ENCODE measurements at places on chromosomes 6 and 20.

DNA sequence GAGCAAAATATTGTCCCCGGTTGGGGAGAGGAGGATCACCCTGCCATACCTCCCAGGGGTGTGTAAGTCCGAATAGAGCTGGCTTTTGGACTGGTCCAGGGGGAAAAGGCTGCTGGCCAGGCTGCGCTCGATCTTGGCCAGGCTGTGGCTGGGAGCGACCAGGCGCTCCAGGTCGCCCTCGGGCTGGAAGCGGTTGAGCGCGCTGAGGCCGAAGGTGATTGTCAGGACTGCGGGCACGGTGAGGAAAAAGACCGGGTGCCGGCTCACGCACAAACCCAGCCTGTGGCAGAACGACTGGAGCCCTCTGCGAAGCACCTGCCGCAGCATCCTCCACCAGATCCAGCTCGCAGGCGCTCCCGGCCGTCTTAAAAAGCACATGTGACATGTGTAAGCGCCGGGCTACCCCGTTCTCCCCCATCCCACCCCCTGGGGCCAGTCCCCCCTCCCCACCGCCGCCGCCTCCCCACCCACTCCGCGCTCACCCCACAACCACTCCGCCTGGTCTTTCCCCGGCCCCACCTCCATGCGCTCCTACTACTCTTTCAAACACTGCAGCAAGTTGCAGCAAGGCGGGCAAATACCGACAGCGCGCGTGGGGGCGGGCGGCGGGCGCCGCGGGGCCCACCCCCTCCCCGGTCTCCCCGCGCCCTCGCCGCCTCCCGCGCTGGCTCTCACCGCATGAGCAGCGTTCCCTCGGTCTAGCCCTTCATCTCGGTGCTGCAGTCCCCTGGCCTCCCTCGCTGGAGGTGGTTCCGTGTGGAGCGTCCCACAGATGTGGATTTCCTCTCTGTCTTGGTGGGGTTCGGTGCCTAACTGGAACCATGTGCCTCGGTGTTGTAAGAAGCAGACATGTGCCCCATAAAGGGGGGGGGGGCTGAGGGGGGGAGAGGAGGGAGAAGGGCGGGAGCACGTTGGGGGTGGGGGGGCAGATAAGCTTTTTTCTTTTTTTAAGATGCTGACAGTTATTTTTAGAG lies 42.4 kb downstream of the PTCHD4 start:
- DNase-seq = peak; percentile 46

DNA sequence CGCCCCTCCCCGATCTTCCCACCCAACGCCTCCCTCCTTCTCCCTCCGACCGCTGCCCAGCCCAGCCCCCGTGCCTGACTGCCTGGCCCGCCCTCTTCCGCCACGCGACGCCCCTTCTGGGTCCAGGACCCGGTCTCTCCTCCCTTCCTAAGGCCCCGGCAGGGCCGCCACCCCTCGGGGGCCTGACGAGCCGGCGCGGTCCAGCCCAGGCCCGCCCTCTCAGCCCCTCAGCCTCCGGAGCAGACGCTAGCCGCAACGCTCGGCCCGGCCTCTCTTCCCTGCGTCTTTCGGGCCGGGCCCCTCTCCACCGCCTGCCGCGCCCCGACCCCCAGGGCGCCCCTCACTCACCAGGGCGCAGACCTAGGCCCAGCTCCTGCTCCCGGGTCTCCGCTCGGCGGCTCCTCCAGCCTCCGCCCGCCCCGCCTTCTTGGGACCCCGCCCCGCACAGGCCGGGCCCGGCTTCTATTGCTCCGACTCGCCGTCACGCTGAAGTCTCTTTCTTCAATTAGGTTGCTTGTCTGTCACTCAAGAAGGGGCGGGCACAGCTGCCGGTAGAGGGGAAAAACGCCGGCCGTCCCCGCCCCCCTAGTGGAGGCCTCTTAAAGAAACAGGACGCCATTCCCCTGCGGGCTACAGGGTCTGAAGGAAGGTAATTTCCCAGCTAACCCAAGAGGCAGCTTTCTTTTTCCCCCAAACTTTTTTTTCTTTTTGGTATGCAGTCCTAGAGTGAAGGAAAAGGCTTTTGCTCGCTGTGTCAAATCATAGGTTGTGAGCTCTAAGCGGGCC lies at the start of gene ELMO2:
TSS of gene ELMO2 (minus strand) at position 416 of the 786 bp plus-strand sequence. CDS start 12,133 bp downstream, outside the sequence.
- peak; percentile 100 for DNase-seq

DNA sequence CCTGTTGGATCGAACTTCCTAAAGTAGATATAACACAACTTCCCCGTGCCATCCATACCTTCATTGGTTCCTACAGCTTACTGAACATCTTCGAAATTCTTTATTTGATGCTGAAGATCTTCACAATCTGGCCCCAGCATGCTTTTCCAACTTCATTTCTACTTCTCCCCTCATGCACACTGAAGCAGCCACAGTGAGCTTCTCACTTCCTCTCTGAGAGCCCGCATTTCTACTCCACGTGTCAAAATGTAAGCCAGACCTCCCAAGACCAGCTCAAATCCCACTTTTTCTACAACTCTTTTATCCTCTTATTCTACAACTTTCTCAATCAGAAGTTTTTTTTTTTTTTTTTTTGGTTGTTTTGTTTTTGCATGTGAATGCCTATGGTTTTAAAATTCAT lies 254.7 kb downstream of the GMPR start:
- DNase-seq = no peak

DNA sequence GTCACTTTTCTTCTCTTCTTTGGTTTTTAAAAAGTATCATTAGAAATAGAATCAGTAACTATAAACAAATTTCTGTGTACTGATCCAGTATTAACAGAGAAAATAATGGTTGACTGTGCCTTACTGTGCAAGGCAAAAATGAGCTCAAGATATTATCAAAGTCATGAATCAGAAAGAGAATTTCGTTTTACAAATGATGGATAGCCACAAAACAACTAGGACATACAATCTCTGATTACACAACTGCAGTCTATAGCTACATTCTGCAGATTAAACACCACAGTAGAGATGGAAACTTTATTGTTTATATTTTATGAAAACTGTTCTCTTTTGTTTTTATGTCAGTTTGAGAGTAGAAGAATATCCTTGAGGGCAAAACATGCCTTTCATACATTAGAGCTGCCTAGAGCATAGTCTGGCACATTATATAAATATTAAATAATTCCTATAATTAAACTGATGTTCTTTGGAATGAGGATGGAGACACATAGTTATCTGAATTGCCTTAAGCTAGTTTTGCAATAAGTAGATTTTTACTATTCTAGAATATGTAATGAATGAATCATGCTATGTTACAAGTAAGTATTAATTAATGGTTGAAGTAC lies 333.1 kb downstream of the LAMA2 start:
- DNase-seq = no peak

DNA sequence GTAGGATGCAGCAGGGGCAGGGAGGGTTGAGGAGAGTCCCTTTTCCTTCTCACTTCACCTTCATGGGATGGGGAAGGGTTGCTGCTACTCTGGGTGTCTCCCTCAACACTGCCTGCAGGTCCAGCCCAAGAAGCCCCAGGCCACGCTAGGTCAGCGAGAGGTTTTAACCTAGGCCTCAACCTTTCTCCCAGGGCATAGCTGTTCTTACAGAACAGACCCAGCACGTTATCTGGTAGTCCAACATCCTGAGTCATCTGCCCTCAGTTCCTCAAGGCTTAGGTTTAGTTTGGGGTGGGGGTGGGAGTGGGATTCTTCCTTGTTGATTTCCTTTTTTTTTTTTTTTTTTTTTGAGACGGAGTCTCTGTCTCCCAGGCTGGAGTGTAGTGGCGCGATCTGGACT lies 15.8 kb downstream of the LRRC73 start:
- no peak for DNase-seq

DNA sequence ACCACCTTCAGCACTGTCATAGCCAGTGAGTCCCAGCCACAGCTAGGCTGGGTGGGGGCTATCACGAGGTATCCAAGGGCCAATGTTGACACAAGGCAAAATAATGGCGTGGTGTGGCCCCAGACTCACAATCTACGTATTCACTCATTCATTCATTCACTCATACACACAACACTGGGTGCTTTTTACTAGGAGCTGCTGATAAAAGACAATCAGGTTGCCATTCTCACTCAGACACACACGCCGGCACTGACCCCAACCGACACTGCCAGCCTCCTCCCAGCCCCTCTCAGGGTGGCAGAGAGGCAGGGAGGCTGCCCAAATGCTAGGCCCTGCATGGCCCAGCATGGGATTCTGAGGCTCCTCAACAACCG lies 1.5 kb upstream of the C20orf144 start:
- no peak for DNase-seq

DNA sequence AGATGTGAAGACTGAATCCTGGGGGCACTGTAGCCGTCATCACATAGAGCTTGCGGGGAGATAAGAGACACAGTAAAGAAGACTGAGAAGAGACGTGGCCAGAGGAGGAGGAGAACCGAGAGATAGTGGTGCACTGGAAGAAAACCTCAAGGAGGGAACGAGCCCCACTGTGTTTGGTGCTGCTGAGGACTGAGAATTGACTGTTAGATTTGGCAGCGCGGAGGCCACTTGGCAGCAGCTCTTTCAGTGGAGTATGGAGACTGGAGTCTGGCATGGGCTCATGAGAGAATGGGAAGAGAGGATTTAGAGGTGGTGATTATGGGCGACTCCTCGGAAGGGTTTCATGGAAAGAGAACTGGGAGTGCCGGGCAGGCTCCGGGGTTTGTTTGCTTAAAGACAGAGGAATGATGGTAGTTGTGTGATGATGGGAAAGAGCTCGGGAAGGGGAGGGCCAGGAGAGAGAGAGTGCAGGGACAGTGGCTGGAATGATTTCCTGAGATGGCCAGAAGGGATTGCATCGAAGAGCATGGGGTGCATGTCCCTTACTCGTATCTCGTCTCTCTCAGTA lies 18.0 kb downstream of the CDYL start:
- DNase-seq = no peak

GRCh38 chr20:2768632-2769015 lies 31.8 kb downstream of the CPXM1 start:
- DNase-seq = no peak

DNA sequence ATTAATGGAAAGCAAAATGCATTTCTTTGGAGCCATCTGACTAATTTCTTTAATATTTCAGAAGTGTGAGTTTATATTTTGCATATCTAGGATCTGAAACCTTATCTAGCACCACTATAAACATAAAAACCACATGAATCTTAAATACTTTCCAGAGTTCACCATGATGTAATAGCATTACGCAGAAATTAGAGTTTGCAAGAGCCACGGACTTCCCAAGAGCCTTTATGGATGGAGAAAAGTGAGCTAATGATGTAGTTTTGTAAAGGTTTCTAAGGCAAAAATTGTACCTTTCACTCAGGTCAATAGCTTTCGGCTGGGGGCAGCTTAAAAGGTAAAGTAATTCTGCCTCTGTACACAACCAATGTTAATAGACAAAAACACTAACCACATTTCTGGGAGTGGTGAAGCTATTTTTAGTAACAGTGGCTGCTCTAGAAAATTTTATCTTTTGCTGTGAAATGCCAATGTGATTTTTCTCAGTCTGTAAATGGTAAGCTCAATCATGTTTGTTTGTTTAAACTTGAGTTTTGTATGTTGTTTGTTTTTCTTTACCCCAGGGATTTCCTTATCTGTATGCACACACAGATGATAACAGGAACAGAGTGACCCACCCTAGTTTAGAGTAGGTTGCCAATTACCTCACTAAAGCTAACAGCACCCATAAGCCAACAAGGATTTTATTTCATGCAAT lies 80.5 kb downstream of the FILIP1 start:
- no peak for DNase-seq

DNA sequence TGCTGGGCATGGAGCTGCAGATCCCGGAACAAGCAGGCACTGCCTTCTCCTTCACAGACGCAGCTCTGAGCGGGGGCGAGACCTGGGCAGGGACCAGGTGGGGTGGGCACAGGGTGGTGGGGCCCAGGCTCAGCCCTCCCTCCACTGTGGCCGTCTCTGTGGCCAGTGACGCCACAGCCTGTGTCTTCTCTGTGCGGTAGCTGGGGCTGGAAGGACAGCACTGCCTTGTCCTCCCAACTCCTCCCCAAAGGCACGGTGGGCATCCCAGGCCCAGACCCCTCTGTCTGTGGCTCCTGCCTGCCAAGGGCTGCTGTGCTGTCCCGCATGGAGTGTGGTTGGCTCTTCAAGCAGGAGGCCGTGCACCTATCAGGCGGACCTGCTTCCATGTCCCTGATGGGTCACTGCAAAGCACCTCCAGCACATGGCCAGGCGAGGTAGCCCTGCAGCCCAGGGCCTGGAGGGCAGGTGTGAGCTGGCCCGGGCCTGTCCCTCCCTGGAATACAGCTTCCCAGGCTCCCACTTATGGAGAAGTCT lies 14.8 kb upstream of the TNFRSF6B start:
- DNase-seq = peak; percentile 82

DNA sequence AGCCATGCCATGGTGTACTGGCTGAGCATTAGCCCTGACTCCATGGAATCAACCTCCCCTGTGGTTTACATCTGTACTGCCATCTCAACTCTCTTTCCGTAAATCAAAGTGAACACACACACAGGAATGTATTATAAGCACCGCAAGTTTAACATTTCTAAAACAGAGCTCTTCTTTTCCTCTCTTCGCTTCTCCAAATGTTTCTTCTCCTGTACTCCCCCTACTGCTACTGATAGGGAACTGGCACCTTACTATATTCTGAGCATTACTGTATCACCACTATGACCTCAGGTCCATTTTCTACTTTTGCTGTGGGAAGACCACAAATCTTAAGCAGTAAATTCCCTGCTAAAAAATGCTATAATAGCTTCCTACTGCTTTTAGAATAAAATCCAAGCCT lies 101.2 kb downstream of the NUS1 start:
- DNase-seq = no peak

DNA sequence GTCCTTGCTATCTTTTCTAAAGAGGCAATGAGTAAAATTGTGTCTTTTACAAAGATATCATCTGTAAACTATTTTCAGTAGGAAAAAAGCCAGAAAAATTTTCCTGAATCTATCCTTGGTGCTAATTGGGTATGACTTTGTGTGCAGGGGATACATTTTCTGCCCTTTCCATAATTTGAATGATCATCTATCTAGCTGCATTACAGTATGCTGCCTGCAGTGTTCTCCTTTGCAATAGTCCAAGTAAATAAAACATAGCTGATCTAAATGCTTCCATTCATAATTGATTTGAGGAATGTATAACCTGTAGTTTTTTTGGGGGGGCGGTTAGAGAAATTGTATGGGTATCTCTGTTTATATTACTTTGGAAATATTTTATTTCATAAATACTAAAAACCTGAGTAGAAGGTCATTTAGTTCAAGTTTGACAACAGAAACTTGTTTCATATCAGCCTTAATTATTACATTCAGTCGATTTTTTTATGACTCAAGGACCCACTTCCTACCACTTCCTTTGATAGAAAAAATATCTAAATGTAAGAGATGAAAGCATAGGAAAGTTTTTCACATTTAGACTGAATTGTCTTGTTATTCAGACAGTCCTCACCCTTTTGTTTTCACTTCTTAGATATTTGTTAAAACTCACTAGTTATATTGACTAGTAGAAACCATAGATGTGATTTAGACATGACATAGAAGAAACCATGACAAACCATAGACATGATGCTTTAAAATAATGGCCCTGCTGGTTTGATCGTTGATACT lies 75.3 kb downstream of the AIG1 start:
- DNase-seq = no peak

GRCh38 chr6:3731700-3732099 lies 19.8 kb downstream of the PXDC1 start:
- DNase-seq = no peak

GRCh38 chr6:148893481-148893880 lies 146.7 kb downstream of the UST start:
- no peak for DNase-seq

Data from RWPE2 (cell line).